ENCODE measurements at places on chromosomes 16 and 17.

- DNase-seq: no peak
Observed at GRCh38 chr16:57621521-57622271, 6.7 kb upstream of the ADGRG1 start.

GRCh38 chr17:74713171-74713755 lies 540 bp upstream of the CD300LF start:
- DNase-seq: no peak

GRCh38 chr17:36072431-36073121 lies 8.5 kb downstream of the CCL18 start:
- DNase-seq: no peak

DNA sequence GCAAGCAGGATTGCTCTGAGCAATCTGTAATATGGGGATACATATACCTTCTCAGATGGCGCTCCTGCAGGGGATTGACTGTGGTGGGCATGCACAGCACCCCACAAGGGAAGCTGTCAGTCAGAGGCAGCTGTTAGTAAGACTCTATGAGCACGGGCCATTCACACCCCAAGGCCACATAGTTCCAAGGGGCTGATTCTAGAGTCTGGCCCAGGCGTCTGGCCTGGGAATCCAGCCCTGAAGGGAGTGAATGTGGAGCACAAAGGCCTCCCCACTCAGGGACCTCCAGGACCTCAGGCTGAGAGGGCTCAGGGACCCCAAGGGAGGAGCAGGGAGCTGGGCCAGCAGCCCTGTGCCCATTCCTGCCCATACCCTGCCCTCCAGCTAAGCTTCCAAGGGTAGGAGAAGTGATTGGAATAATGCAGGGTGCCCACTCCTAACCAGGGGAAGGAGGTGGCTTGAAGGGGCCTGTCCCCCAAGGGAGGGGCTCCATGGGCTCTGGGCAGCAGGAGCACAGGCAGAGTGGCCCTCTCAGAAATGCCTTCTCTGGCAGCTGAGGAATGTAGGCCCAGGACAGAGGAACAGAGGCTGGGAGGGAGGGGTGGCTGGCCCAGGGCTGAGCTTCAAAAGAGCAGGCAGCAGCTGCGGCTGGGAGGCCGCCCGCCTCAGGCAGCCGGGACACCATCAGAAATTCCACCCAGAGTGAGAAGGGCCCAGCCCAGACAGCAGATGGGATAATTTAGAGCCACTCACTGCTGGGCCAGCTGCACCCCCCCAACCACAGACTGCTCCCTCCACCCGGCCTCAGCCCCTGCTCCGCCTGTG lies 48.9 kb upstream of the MRPS23 start:
- DNase-seq: no peak

DNA sequence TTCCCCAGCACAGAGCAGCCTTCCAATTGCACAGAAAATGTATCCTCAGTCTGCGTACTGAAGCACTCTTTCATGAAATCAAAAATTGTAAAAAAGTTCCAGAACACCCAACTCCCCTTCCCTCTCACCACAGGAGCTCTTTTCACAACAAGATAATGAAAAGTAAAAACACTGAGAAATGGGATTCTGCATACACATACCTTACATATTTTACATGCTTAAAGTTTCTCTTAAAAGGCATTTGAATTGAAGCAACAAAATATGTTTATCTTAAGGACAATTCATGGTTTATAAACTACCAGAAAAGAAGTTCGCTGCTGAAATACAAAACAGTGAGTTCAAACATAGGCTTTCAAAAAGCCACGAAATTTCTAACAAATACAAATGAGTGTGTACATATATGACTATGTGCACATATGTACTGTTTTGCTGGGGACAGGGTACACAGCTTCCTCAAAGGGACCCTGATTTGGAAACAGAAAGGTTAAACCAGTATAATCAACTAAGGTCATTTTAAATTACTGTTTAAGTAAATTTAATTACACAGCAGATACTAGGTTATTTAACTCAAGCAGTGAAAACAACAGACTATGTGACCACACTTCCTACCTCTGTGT lies 33.8 kb downstream of the COG1 start:
- DNase-seq: no peak

All from stimulated activated CD8-positive, alpha-beta memory T cell treated with anti-CD3 and anti-CD28 coated beads, Interleukin-15, amount 100 ng/mL, for 24 hours (primary cell).